ENCODE measurements at places on chromosomes 16 and 17. TPM values are rescaled to one million over a fixed set of nuclear protein-coding genes. Genes with fewer than 3 reads are reported as not detected.

DNA sequence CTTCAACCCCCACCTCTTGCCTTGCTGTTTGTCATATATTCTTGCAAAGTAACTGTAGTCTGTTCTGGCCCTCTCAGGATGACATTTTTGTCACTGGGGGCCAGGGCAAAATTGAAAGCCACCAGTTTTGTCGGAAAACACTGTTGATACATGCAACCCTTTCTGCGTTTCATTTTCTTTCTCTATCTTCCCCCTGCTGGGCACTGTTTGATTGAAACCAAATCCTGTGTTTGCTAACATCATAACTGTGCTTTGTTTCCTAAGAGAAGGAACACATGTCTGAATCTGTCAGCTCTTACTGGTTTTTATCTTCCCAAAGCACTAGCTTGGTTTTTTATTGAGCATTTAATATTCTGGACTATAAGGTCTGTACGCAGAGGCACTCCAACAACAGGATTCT is 11.7 kb upstream of the CPPED1 start:
- no peak overlapping the region for H3K27ac ChIP-seq
- no peak for DNase-seq
- peaks cover 9% of the 10 kb centered on the region for H3K27me3 ChIP-seq

GRCh38 chr17:40122999-40123810 is 1.4 kb downstream of the MSL1 start:
- H3K27ac ChIP-seq, result peak overlapping the region; percentile 93
- peak; percentile 88 for DNase-seq
- H3K27me3 ChIP-seq, result no peaks in the 10 kb centered on the region
- H3K36me3 ChIP-seq, result peaks cover 13% of the 10 kb centered on the region

DNA sequence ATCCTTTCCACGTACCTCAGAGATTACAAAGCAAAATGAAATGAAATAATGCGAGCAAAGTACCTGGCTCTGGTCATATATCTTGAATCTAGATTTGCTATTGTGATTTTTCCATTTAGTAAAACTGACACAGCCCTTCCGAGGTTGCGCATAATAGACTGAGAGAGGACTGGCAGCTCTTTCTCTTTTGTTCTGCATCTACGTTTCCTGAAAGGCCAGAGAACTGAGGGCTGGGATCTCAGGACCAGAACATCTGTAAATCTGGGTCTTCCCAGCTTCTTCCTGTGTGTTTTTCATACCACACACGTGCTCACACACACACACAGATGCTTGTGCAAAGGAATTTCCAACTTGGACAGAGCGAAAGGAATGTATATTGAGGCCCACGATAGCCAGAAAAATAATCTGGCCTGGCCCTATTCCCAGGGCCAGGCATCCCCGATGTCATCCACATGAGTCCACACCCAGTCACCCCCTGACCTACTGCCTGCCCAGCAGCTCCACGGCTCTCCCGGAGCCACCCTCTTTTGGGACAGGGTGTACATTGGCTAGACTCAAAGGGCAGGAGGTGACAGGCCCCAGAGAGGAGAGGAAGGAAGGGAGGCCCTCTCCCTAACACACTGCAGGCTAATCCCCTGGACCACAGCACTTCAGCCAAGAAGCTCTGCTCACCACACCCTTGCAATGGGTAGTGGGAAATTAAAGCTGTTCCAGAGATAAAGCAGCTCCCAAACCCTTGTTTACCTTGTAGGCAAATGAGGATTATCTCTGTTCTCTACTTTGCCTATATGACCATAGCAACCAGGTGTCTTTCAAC is 41.8 kb downstream of the NOL11 start:
- no peak for DNase-seq
- H3K4me3 ChIP-seq, result no peak overlapping the region
- H3K36me3 ChIP-seq, result peaks cover 6% of the 10 kb centered on the region
- peaks cover 10% of the 10 kb centered on the region for H3K4me1 ChIP-seq
- peak overlapping the region; percentile 70 for H3K27ac ChIP-seq

- DNase-seq, result peak; percentile 97
- peak overlapping the region; percentile 99 for H3K27ac ChIP-seq
- H3K4me1 ChIP-seq, result peaks cover 90% of the 10 kb centered on the region
- H3K36me3 ChIP-seq, result peaks cover 3% of the 10 kb centered on the region
- H3K4me3 ChIP-seq, result peak overlapping the region; percentile 80
These were observed 182.0 kb downstream of the SEC14L1 start for GRCh38 chr17:77322514-77323412.

- H3K27ac ChIP-seq, result no peak overlapping the region
- DNase-seq, result no peak
- H3K36me3 ChIP-seq, result peaks cover 5% of the 10 kb centered on the region
- H3K4me3 ChIP-seq, result no peak overlapping the region
- peaks cover 2% of the 10 kb centered on the region for H3K4me1 ChIP-seq
These were observed 26.1 kb upstream of the AMZ2 start for GRCh38 chr17:68221786-68222185.

DNA sequence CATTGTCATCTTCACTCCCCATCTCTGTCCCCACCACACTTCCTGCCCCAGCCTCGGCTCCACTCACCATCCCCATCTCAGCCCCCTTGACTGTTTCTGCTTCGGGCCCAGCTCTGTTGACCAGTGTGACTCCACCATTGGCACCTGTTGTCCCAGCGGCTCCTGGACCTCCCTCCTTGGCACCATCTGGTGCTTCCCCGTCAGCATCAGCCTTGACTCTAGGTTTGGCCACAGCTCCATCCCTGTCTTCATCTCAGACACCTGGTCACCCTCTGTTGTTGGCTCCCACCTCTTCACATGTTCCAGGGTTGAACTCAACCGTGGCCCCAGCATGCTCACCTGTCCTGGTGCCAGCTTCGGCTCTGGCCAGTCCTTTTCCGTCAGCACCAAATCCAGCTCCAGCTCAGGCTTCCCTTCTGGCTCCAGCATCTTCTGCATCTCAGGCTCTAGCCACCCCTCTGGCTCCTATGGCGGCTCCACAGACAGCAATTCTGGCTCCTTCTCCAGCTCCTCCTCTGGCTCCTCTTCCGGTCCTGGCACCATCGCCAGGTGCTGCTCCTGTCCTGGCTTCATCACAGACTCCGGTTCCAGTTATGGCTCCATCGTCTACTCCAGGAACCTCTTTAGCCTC is 24.4 kb upstream of the PHKG2 start:
- H3K4me3 ChIP-seq, result no peak overlapping the region
- no peak overlapping the region for H3K27ac ChIP-seq
- no peaks in the 10 kb centered on the region for H3K27me3 ChIP-seq
- H3K36me3 ChIP-seq, result peaks cover 61% of the 10 kb centered on the region

PDE6G gene
- total RNA-seq, result 0.83 TPM

GRCh38 chr17:66675273-66675990 is 159.5 kb upstream of the CACNG5 start:
- peaks cover 14% of the 10 kb centered on the region for H3K4me1 ChIP-seq
- no peaks in the 10 kb centered on the region for H3K27me3 ChIP-seq
- no peak overlapping the region for H3K4me3 ChIP-seq
- DNase-seq, result no peak
- H3K36me3 ChIP-seq, result peaks cover 5% of the 10 kb centered on the region

DNA sequence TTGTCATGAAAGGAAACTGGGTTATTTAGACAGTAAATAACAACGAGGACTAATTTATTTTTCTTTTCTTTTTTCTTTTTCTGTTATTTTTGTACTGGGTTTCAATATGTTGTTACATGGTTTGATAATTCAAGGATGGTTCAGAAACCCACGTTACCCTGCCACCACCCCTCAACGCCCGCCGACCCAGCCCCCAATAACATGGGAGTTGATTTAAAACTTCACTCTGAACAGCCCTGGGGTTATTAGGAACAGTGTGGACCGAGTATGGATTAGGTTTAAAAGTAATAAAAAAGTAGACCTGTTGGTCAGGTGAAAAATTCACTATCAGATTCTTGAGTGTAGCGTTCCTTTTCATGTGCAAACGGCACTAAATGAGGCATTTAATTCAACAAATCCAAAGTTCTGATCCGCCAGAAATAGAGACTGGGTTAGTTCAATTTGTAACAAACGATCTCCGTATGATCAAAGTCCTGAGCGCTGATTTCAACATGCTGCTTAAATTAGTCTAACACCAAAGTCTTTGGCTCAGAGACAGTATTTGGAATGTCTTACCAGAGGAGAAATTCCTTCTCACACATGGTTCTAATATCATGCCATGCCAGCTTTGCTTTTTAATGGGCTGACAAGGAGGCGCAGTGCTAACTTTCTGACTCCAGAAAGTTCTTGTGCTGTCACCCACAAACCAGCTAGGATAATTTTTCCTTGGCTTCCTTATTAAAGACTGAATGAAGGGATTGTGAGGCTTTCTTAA is 173.1 kb upstream of the IRX3 start:
- peaks cover 12% of the 10 kb centered on the region for H3K4me1 ChIP-seq
- H3K27ac ChIP-seq, result no peak overlapping the region
- H3K36me3 ChIP-seq, result no peaks in the 10 kb centered on the region

ZNF646 gene
- 22.5 TPM for total RNA-seq

PRRT2 gene
- total RNA-seq, result 8.8 TPM

NPTX1 gene
- 3.8 TPM for total RNA-seq

DNA sequence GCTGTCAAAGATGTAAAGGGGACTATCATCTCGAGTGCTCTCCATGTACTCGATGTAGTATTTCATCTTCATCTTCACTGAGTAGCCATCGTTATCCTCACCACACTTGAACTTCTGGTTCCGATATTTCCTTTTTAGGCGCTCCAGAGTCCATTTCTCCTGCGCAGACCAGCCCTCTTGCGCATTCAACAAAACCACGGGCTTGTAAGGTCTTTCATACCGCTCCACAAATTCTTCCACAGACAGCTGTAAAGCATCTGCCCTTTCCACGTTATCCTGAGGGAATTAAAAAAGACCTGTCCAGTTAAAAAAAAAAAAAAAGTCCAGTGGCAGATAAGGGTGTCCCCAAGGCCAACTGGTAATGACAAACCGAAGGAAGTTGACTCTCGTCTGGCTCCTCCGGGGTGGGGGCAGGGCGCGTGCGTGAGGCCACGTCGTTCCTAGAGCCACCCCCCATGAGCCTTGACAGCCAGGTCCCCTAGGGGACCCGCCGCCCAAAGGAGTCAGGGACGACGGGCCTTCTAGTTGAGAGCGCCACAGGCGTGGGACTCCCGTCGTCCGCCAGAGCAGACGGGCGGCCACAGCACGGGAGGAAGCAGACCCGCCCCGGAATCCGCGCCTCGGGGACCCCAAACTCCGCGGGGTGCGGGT is 701 bp downstream of the JMJD6 start:
- peaks cover 26% of the 10 kb centered on the region for H3K36me3 ChIP-seq
- peak overlapping the region; percentile 78 for H3K27ac ChIP-seq
- no peaks in the 10 kb centered on the region for H3K27me3 ChIP-seq

- H3K27me3 ChIP-seq, result no peaks in the 10 kb centered on the region
- no peak overlapping the region for H3K4me3 ChIP-seq
- peaks cover 18% of the 10 kb centered on the region for H3K4me1 ChIP-seq
- peaks cover 57% of the 10 kb centered on the region for H3K36me3 ChIP-seq
These were observed 15.5 kb downstream of the DYNC1LI2 start for GRCh38 chr16:66735891-66736290.

GRCh38 chr16:17578981-17579874 is 108.5 kb upstream of the XYLT1 start:
- no peaks in the 10 kb centered on the region for H3K4me1 ChIP-seq
- no peak overlapping the region for H3K4me3 ChIP-seq
- H3K36me3 ChIP-seq, result no peaks in the 10 kb centered on the region
- no peak for DNase-seq
- H3K27ac ChIP-seq, result no peak overlapping the region
- no peaks in the 10 kb centered on the region for H3K27me3 ChIP-seq

GRCh38 chr16:70432356-70432722 is 6.6 kb downstream of the ST3GAL2 start:
- H3K27ac ChIP-seq, result peak overlapping the region; percentile 93
- H3K4me1 ChIP-seq, result peaks cover 86% of the 10 kb centered on the region
- peaks cover 10% of the 10 kb centered on the region for H3K36me3 ChIP-seq

DNA sequence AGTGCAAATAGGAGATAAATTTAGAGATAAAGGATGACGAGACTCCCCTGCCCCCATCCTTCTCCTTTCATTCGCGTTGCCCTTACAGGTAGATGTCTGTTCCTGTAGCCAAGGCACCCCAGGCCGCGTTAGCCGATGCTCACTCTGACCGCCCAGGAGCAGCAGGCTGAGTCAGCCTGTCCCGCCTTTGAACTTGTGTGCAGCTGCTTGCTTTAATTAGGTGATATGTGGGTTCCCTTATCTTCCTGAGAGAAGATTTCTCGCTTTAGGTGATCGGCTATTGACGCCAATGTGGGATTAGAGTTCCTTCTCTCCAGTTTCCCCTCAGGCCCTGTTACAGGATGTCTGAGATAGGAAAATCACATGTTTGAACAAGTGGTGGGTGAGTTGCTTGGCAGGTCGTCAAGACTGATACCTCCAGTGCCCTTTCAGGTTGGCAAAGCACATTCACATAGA is 119.5 kb downstream of the MSI2 start:
- no peaks in the 10 kb centered on the region for H3K27me3 ChIP-seq
- H3K4me3 ChIP-seq, result no peak overlapping the region
- DNase-seq, result no peak

SETD6 gene
- 17.3 TPM for total RNA-seq

- DNase-seq, result no peak
- H3K4me1 ChIP-seq, result peaks cover 64% of the 10 kb centered on the region
- no peak overlapping the region for H3K27ac ChIP-seq
- peaks cover 19% of the 10 kb centered on the region for H3K36me3 ChIP-seq
These were observed 3.9 kb downstream of the PDK2 start for GRCh38 chr17:50099003-50099402.

BCL7C gene
- total RNA-seq, result 38.1 TPM

UNC45B gene
- not detected for total RNA-seq

GRCh38 chr16:87297918-87298631 is 19.1 kb downstream of the C16orf95 start:
- no peak overlapping the region for H3K4me3 ChIP-seq
- no peak overlapping the region for H3K27ac ChIP-seq
- H3K36me3 ChIP-seq, result peaks cover 6% of the 10 kb centered on the region
- no peaks in the 10 kb centered on the region for H3K27me3 ChIP-seq

DNA sequence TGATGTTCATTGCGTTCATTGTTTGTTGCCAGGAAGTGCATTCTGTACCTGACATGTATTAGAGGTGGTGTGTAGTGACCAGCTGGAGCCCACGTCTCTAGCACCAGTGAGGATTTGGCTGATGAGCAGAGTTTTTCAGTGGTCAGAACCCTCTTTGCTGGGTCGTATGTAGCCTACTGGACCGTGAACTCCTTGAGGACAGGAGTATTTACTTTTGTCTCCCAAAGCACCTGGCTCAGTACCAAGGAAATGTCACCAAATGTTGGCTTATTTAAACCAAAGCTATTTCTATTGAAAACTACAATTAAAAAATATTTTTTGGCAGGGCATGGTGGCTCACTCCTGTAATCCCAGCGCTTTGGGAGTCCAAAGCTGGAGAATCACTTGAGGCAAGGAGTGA is 262.7 kb downstream of the SNX29 start:
- H3K4me3 ChIP-seq, result no peak overlapping the region
- no peak for DNase-seq
- H3K27ac ChIP-seq, result no peak overlapping the region
- H3K4me1 ChIP-seq, result peaks cover 9% of the 10 kb centered on the region
- no peaks in the 10 kb centered on the region for H3K27me3 ChIP-seq

- peak overlapping the region; percentile 95 for H3K27ac ChIP-seq
- DNase-seq, result no peak
- H3K36me3 ChIP-seq, result peaks cover 3% of the 10 kb centered on the region
These were observed 1.3 kb downstream of the APPBP2 start for GRCh38 chr17:60524463-60525327.

Measured in osteocyte (in vitro differentiated cells).